GM12878 (cell line): ENCODE measurements at places on chromosomes 12 and 14.
A peak's percentile ranks its signal among the peaks of the same experiment; 100 is the strongest.

- no peaks in the 10 kb centered on the region for H3K36me3 ChIP-seq
- H3K4me1 ChIP-seq, result no peaks in the 10 kb centered on the region
- H3K27ac ChIP-seq, result no peak overlapping the region
- H3K4me3 ChIP-seq, result no peak overlapping the region
- no peak for DNase-seq
These were observed 12.8 kb upstream of the BEGAIN start for GRCh38 chr14:100599981-100600380.

GRCh38 chr12:5587711-5588121 is 155.8 kb downstream of the NTF3 start:
- peaks cover 1% of the 10 kb centered on the region; the same call in 1 of the 2 replicates for H3K27me3 ChIP-seq
- H3K27ac ChIP-seq, result no peak overlapping the region
- H3K4me1 ChIP-seq, result no peaks in the 10 kb centered on the region
- no peak for DNase-seq

DNA sequence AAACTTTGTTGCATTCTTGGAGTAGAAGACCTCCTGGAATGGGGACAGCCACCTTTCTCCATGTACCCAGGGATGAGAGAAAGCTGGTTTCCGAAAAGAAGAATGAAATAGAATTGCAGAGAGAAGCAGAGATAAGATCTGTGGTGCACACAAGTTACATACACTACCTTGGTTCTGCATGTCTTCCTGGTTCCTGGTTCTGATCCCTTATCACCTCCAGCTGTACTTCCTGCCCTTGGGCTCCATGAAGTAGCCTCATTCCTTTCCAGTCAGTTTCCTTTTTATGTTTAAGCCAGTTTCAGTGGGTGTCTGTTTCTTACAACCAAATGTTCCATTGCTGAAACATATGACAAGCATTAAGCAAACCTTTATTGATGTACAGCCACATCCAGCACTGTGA is 69.3 kb downstream of the FBXW8 start:
- H3K27me3 ChIP-seq, result no peaks in the 10 kb centered on the region
- H3K36me3 ChIP-seq, result no peaks in the 10 kb centered on the region
- DNase-seq, result no peak
- no peak overlapping the region for H3K27ac ChIP-seq
- no peak overlapping the region for H3K4me3 ChIP-seq
- H3K4me1 ChIP-seq, result peaks cover 7% of the 10 kb centered on the region; the same call in 1 of the 2 replicates

DNA sequence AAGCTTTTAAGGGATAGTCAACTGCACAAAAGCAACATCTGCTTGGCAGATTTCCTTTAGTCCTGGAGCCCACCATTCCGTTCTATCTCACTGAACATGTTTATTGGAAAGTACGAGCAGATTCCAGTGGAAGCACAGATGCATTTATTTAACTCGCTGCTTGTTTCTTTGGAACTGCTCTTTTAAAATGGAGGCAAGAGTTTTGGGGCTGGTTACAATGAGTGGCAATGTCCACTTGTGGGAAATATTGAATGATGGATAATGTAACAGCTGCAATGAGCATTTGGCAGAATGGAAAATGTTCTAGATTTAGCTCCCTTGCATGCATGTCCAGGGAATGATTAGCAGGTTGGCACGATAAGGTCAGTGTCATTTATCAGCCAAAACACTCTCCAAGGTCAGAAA is 163.0 kb downstream of the ATP23 start:
- H3K4me3 ChIP-seq, result no peak overlapping the region
- no peaks in the 10 kb centered on the region for H3K4me1 ChIP-seq
- H3K27ac ChIP-seq, result no peak overlapping the region
- H3K36me3 ChIP-seq, result no peaks in the 10 kb centered on the region

DNA sequence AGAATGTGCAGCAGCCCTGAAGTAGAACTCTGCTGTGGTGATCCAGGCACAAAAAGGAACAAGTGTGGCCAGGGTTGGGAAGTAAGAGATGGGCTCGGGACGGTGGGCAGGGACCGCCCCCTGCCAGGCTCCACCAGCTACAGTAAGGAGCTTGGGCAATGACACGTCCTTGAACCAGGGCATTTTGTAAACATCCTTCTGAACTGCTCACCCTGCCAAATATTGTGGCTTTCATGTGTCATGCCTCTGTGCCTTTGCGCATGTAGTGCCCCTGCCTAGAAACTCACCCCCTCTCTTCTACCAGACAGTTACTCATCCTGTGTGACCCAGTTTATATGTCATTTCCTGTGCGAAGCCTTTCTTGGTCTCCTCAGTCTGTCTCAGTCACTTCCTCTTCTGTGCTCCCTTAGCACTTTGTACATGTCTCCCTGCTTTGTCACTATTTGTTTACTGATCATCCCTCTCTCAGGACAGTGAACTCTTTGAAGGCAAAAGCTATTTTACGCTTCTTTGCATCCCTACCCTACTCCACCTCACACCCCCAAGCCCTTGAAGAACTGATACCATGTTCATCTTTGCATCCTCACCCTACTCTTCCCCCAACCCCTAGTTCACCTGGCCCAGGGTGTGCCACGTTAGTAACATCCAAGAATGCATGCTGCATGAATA is 108.9 kb upstream of the PLEKHG7 start:
- H3K4me1 ChIP-seq, result peaks cover 15% of the 10 kb centered on the region
- no peaks in the 10 kb centered on the region for H3K27me3 ChIP-seq
- peak; percentile 96 for DNase-seq
- no peaks in the 10 kb centered on the region for H3K36me3 ChIP-seq

GRCh38 chr14:92542766-92543554 is 29.4 kb downstream of the RIN3 start:
- peaks cover 22% of the 10 kb centered on the region for H3K4me1 ChIP-seq
- no peaks in the 10 kb centered on the region for H3K36me3 ChIP-seq
- DNase-seq, result no peak
- H3K4me3 ChIP-seq, result no peak overlapping the region
- no peaks in the 10 kb centered on the region for H3K27me3 ChIP-seq

DNA sequence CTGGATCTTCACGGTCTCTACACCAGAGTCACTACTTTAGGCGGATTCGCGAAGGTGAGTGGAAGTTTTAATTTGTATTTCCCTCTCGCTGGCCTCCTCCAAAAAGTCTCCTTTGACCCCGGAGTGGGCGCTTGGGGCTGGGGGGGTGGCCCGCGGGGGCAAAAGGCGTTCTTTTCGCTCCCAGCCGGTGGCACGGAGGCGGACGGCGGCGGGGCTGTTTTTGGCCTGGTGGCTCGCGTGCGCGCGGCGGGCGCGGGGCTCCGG is 510 bp downstream of the ARID2 start:
- peak overlapping the region; percentile 92 for H3K27ac ChIP-seq
- no peaks in the 10 kb centered on the region for H3K27me3 ChIP-seq
- DNase-seq, result no peak
- no peaks in the 10 kb centered on the region for H3K36me3 ChIP-seq

DNA sequence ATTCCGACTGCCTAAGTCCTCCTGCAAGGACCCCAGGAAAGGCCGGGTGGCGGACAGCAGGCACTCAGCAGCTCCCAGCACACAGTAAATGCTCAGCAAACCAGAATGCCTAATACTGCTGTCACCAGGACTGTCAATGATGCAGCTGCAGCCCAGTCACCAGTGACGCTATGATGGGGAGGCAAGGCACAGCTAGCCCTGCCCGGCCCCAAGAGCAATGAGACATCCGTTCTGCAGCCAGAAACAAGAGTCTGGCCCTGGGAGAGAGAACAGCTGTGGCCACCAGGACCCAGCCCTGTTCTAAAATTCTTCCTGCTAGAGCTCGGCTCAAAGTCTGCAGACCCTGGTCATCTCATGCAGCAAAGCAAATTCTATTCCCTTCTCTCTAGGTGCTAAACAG is 69.8 kb downstream of the NCOR2 start:
- no peak for DNase-seq
- H3K36me3 ChIP-seq, result no peaks in the 10 kb centered on the region; the same call in none of the 2 replicates
- H3K27ac ChIP-seq, result no peak overlapping the region
- peaks cover 52% of the 10 kb centered on the region for H3K4me1 ChIP-seq
- no peak overlapping the region for H3K4me3 ChIP-seq

DNA sequence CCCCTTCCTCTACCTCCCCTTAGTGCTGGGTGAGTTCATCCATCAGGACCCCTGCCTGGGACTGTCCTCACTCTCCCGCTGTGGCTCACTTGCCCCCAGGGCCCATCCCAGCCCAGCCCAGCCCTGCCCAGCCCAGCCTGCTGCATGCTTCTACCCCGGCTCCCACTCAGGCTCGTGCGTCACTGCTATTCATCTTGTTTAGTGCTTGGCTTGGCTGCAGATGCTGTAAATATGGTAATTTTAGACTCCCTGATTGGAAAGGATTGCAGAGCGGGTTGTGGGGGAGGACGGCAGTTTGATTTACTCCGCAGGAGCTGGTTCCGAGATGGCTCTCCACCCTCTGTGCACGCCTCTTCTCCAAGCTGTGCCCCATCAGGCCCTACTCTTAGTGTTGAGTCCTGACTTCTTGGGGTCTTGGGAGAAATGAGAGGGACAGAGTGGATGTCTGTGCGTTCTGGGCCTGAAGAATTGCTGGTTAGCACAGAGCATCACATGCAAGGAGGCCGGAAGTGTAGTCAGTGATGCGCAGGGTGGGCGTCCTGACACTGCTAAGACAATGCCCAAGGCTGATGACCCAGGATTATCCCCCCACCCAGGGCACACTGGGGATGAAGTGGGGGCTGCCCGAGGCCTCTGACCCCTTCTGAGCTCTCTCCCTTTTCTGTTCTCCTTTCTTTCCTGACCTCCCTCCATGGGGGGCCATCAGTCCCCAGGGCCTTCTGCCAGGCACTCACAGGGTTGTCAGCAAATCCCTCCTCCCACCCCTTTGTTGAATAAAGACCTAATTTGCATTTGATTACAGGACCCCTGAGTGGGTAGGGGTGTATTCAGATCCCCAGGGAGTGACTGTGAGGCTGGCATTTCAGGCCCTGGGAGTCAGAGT is 244.4 kb downstream of the ZFP36L1 start:
- no peak for DNase-seq
- H3K27me3 ChIP-seq, result no peaks in the 10 kb centered on the region
- H3K4me1 ChIP-seq, result peaks cover 5% of the 10 kb centered on the region
- no peak overlapping the region for H3K4me3 ChIP-seq

- peaks cover 2% of the 10 kb centered on the region; the same call in 1 of the 2 replicates for H3K36me3 ChIP-seq
- H3K27ac ChIP-seq, result no peak overlapping the region
- no peaks in the 10 kb centered on the region for H3K27me3 ChIP-seq
- DNase-seq, result no peak
- H3K4me1 ChIP-seq, result no peaks in the 10 kb centered on the region
These were observed 17.5 kb downstream of the POLE2 start for GRCh38 chr14:49670475-49670874.

GRCh38 chr14:69768873-69769272 is 1.9 kb downstream of the SRSF5 start:
- H3K27me3 ChIP-seq, result no peaks in the 10 kb centered on the region; the same call in 1 of the 2 replicates
- H3K4me3 ChIP-seq, result peak overlapping the region; percentile 88
- H3K4me1 ChIP-seq, result peaks cover 5% of the 10 kb centered on the region; the same call in 1 of the 2 replicates

DNA sequence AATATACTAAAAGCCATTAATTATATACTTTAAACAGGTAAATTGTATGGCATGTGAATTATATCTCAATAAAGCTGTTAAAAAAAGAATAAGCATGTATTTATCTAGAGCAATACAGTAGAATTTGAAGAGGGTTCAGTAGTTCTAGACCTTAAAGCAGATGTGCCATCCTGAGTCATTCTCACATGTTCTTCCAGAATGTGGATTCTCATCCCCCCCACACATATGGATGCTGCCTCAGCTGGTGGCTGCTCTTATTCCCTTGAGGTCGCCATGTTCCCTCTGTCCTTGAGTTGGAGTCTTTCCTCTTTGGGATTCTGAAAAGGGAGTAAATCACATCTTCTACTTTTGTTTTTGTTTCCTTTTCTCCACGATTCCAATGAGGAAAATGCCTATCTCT is 321.3 kb downstream of the AEBP2 start:
- no peak for DNase-seq
- no peaks in the 10 kb centered on the region for H3K27me3 ChIP-seq
- no peaks in the 10 kb centered on the region for H3K4me1 ChIP-seq
- H3K27ac ChIP-seq, result no peak overlapping the region
